CD8-positive, alpha-beta T cell (primary cell): ENCODE measurements at places on chromosomes 7 and 10.

DNA sequence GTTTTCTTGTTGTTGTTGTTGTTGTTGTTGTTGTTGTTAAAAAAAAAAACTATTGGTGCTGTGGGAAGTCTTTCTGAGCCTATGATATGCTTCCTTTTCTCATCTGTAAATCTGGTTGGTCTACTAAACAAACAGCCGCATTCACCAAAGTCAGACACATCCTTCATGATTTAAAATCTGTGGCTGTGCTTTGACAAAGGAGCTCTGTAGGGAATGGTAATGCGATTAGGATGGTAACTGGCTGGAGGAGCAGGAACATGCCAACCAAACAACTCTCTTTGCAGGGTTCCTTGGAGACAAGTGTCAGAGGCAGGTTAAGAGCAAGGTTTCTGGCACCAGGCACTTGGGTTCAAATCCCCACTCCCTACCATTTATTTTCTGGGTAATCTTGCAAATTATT is 14.9 kb upstream of the SP4 start:
- DNase-seq, result peak; percentile 21

- DNase-seq, result no peak
Measured at GRCh38 chr7:133364959-133365690, 112.2 kb downstream of the EXOC4 start.

DNA sequence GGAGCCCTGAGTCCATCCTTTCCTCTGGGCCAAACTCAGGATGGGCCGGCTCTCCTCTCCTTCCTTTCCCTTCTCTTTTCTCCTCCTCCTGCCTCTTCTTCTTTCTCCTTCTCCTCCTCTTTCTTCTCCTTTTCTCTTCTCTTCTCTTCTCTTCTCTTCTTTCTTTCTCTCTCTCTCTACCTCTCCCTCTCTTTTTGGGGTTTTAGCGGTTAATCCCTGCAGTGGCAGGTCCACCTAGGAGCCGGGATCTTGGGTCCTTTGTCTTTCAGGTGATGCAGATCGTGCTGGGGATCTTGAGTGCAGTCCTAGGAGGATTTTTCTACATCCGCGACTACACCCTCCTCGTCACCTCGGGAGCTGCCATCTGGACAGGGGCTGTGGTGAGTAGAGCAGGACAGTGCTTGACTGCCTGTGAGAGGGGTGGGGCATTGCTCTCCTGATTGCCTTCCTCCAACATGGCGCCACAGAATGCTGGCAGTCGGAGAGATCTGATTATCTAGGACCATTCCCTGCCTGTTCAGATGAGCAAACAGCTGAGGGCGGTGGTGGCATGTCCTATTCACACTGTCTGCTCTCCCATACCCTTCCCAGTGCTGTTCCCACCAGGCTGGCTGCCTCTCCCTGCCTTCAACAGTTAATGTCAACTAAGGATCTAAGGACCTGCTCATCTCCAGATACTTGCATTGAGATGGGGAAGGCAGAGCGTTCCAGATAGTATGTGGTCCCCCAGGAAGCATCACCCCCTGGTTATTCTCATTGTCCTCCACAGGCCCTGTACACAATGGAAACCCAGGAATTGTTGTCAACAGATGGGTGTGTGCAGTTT is 1.6 kb downstream of the TMEM176A start:
- no peak for DNase-seq

GRCh38 chr7:152699079-152699478 is 23.1 kb upstream of the XRCC2 start:
- no peak for DNase-seq

- no peak for DNase-seq
Measured at GRCh38 chr10:75495434-75496190, 64.2 kb downstream of the LRMDA start.

- DNase-seq, result peak; percentile 32
Measured at GRCh38 chr10:22230158-22230833, 12.5 kb upstream of the EBLN1 start.

DNA sequence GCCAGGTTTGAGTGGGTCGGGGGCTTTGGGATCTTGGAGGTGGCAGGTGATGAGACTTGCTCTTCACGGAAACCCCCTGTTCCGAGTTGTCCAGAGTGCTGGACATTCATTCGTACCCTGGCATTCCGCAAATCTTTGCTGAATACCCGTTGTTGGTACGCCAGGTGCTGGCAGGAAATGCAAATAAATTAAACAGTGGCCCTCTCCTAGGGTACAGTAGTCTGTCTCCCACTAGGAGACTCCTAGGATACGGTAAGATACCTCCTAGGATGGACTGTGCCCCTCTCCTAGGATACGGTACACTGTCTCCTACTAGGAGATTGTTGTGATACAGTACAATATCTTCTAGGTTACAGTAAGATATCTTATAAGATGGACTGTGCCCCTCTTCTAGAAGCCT is 544 bp downstream of the SEC23IP start:
- DNase-seq, result no peak

DNA sequence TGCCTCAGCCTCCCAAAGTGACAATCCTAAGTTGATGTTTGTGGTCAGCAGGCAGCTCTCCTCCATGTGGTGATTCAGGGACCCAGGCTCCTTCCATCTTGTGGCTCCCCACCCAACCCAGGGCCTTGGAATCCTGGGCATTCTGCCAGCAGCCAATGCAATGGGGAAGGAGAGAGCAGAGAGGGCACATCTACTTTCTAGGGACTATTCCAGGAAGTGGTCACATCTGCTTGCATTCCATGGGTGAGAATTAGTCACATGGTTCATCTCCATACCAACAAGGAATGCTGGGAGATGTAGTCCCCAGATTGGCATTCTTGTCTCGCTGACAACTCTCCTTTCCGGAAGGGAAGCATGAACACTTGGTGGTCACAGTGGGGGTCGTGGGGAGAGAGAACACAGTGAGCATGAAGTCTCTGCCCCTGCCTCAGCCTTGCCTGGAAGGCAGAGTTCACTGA is 9.9 kb upstream of the SRRM3 start:
- no peak for DNase-seq

GRCh38 chr10:116699471-116700150 is 42.8 kb downstream of the HSPA12A start:
- no peak for DNase-seq

DNA sequence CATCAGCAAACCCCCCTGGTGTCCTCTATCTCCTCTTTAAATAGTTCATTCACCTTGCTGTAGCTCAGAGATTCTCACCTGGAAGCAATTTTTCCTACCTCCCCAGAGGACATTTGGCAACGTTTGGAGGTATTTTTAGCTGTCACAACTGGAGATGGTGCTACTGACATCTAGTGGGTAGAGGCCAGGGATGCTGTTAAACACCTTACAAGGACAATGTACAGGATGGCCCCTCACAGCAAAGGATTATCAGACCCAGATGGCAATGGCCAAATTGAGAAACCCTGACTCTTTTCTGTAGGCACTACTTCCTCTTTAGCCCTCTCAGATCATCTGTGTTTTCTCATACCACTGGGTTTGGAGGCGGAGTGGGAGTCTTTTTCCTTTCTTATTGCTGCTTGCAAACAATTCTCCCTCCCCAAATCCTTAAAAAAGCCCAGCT is 13.2 kb upstream of the TRA2A start:
- peak; percentile 52 for DNase-seq

GRCh38 chr7:135827391-135827790 is 78.8 kb upstream of the FAM180A start:
- DNase-seq, result no peak

DNA sequence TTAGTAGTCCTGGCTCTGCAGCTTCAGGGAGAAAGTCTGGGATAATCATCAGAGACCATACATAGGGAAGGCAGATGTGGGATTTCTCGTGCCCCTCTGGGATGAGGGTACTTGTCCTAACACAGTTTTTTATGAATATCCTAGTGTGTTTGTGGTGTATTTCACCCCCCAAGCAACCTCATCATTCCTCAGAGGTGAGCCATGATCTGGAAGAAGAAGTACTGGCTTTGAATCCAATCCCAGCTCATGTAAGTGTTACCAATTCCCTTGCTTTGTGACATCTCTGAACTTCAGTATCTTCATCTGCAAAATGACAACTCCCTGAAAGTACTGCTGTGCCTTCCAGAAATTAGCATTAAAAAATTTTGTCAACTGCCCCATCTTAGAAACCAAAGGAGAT is 347.5 kb upstream of the ZMIZ1 start:
- DNase-seq, result no peak

- DNase-seq, result no peak
Measured at GRCh38 chr7:43856316-43856715, 13.0 kb downstream of the MRPS24 start.

GRCh38 chr10:1323951-1324350 is 267.8 kb downstream of the WDR37 start:
- no peak for DNase-seq

DNA sequence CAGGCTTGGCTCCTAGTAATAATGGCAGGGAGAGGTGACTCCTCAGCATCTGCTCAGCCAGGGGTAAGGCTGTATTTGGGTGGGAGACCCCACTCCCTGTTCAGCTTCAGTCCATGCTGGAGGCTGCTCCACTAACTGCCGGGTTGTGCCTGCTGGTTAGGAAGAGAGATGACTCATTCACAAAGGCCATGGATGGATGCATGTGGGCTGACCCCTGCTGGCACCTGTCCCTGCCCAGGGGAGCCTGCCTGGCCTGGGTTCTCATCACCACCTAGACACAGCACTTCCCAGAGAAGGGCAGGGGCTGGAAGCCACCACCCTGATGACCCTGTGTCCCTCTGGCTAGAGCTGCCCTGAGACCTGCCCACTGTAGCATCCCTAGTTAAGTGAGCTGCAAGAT is 59.0 kb downstream of the VSTM4 start:
- no peak for DNase-seq

DNA sequence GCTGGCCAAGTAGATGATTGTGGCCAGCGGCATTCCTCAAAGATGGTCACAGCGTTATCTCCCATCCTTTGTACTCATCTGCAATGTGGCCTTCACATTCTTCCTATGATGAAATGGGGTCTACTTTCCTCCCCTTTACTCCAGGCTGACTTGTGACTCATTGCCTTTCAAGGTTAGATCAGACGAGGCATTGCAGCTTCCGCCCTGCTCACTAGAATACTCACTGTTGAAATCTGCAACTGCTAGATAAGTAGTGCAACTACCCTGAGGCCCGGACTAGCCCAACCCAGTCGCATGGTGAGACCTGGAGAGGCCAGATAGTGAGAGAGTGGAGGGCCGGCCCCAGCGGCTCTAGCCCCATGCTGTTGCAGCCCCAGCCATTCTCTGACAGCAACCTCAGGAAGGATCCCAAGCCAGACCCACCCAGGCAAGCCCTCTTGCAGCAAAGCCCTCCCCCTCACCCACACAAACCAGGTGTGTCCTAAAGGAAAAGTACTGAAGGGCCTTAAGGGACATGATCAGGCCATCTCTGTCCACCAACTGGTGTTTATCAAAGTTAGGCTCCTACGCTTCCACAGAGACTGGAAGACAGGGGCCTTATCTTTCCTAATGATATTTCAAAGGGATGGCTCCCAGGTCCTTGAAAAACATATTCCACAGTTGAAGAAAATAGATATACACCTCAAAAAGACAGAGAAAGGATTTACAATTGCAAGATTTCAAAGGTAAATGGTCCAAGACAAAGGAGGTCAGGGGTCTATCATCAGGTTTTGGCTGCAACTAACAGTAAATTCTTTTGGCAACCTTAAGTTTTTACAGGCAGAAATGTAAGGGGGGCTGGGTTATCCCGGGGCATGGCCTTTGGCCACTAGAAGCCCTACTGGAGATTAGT is 107.2 kb upstream of the TRIM24 start:
- no peak for DNase-seq

- no peak for DNase-seq
Measured at GRCh38 chr7:137753948-137754851, 92.6 kb downstream of the DGKI start.

GRCh38 chr7:78770422-78771410 is 682.8 kb downstream of the MAGI2 start:
- no peak for DNase-seq

GRCh38 chr10:30383356-30383755 is 34.3 kb upstream of the MTPAP start:
- DNase-seq, result no peak

- no peak for DNase-seq
Measured at GRCh38 chr7:145331076-145331475, 495.2 kb upstream of the TPK1 start.

GRCh38 chr7:43490016-43490415 is 92.9 kb upstream of the STK17A start:
- DNase-seq, result no peak

- no peak for DNase-seq
Measured at GRCh38 chr7:104800307-104800706, 213.7 kb upstream of the KMT2E start.

DNA sequence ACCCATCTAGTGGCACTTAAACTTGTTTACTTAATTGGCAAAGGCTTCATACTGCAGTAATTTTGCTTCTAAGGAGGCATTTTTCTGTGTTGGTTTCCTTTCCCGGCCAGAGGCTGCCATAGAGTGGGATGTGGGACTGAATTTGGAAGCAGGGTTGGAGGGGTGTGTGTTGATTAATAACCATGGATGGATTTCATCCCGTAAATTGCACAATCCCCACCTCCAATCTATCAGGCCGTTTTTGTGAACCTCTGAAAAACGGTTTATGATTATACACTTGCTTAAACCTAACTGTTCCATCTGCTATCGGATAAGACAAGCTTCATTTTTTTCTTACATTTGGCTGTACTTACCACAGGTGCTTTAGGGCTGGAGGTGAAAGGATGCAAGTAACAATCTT is 1.3 kb downstream of the TMEM60 start:
- DNase-seq, result no peak

- no peak for DNase-seq
Measured at GRCh38 chr10:72027498-72027897, 60.9 kb downstream of the SPOCK2 start.

GRCh38 chr7:134480730-134481129 is 21.8 kb upstream of the AKR1B1 start:
- no peak for DNase-seq

- DNase-seq, result no peak
Measured at GRCh38 chr10:24569330-24569796, 154.3 kb downstream of the ARHGAP21 start.

DNA sequence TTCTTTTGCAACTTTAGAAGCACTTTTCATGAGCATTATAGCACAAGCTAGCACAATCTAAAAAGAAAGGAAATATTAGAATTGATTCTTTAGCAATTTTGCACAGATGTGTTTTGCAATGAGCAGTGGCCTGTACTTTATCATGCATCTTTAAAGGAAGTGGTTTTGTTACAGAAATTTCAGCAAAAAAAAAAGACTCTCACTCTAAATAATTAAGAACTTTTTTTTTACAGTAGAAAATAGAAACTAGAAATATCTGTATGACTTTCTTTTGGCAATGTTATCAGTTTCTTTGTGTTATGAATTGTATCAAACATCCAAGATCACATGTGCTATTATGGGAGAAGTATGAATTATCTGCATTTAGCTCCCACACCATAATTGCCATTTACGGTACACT is 195.7 kb upstream of the KLF6 start:
- no peak for DNase-seq

DNA sequence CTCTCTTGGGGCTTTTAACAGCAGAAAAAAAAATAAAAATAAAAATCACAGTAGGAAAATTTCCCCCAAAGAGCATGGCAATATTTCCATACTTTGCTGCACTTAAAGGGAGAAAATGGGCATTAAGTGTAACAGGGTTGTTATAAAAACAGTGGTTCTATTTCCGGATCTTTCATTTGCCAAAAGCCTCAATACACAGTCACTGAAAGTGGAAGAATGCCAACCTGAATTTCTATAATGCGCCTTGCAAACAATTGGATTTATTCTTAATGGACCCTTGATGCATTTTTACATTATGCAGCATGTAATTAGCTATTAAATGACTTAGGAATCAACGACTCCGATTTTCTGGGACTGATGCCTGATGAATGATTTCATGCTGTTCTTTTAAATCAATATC is 127.6 kb upstream of the NANOS1 start:
- no peak for DNase-seq
